ENCODE measurements at places on chromosomes 11 and 22.

- no peak for DNase-seq
Measured at GRCh38 chr11:103792981-103793468, 243.4 kb upstream of the DDI1 start.

DNA sequence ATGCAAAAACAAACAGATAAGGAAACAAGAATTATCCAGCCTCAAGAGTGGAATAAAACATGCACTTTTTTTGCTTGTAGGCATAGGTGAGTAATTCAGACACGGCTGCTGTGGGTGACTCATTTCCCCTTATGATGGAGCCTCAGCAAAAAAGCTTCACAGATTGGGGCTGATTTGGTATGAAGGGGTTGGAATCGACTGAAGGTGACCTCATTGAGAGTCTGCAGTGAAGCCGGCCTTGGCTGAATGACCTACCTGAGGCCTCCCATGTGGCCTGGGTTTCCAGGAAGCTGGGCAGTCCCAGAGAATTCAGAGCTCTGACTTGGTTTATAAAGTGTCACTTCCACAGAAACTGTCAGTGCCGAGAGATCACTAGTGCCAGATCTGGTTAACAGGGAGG is 34.2 kb upstream of the VPREB1 start:
- DNase-seq: no peak

- peak; percentile 49 for DNase-seq
Measured at GRCh38 chr11:86672007-86672621, at the start of gene ME3. ME3 (minus strand) TSS chr11:86672616.

- DNase-seq: no peak
Measured at GRCh38 chr22:45885941-45886395, 91.0 kb downstream of the WNT7B start.

- no peak for DNase-seq
Measured at GRCh38 chr11:10911907-10912306, 54.1 kb upstream of the ZBED5 start.
